Retina (tissue), 1 donor: ENCODE measurements at places on chromosomes 5 and 9.

DNA sequence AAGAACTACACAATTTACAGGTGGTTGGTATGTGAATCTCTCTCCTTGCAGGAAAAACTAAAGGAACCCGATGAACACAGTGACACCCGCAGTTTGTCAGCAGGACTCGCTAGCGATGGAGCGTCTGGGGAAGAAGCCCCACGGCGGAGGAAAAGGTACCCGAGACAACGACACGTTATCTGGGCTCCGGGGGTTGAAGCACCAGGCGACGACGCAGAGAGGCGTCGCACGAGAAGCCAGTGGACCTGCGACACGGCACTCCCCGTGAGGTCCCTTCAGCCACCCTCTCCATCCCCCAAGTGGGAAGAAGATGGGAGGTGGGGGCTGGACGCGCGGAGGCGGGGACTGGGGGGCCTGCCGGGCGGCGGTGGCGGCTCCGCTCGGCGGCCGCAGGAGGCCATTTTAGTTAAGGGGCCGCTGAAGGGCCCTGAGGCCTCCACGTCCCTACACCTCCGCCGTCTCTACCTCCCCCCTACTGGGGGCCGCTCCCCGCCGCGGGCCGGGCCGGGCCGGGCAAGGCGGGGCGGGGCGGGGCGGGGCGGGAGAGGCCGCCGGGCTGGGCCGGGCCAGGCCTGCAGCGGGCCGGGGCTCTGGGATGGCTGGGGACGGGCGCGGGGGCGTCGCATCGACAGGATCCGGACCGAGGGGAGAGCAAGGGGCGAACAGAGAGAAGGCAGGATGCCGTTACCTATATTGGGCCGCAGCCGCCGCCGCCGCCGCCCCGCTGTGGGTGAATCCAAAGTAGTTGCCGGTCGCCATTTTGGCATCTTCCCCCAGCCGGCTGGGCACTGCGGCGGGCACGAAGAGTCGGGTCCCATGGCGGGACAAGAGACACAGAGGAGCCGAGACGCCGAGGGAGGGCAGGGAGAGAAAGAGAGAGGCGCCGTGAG is 754 bp downstream of the ZFR start:
- DNase-seq: peak; percentile 64

GRCh38 chr9:15389173-15389572 is 33.5 kb upstream of the SNAPC3 start:
- no peak for DNase-seq

GRCh38 chr9:121888438-121888775 is 204.7 kb downstream of the TTLL11 start:
- DNase-seq: no peak

- no peak for DNase-seq
Measured at GRCh38 chr5:112604732-112605630, 132.7 kb upstream of the APC start.

DNA sequence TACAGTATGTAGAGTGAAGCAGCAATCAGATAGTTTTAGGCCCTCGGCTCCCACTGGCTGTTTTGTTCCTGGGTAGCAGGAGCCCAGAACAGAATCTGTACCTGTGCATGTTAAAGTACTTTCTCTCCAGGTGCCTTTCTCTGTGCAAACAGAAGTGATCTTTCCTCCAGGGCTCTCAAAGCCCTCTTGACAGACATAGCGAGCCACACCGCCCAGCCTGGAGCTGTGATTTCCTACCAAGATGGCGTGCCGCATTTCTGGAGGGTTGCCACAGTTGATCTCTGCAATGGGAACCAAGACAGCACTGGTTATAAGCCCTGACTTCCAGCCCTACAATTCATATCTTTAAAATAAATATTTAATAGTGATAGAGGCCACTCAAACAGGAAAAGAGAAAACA is 50.9 kb downstream of the SUSD1 start:
- DNase-seq: no peak
